ENCODE measurements at places on chromosomes 7 and 10. TPM values are rescaled to one million over a fixed set of nuclear protein-coding genes. Genes with fewer than 3 reads are reported as not detected.

OTUD1 gene
- 94.5 TPM for total RNA-seq

SLC13A1 gene
- total RNA-seq: not detected

NEURL1 gene
- total RNA-seq: 0.85 TPM

TMEM60 gene
- 1.2 TPM for total RNA-seq

PRR15 gene
- total RNA-seq: not detected

CCL24 gene
- not detected for total RNA-seq

EPHB6 gene
- total RNA-seq: 50.7 TPM

ERV3-1 gene
- total RNA-seq: 16.6 TPM

CHRM2 gene
- total RNA-seq: not detected

SOSTDC1 gene
- not detected for total RNA-seq

MTG1 gene
- 28.5 TPM for total RNA-seq

TSPAN33 gene
- total RNA-seq: 3.6 TPM

- H3K4me3 ChIP-seq: no peak overlapping the region
- no peaks in the 10 kb centered on the region for H3K36me3 ChIP-seq
- H3K27ac ChIP-seq: no peak overlapping the region
- no peak for DNase-seq
- H3K27me3 ChIP-seq: no peaks in the 10 kb centered on the region
Observed at GRCh38 chr10:131644289-131644688, 256.5 kb upstream of the PPP2R2D start.

- no peaks in the 10 kb centered on the region for H3K36me3 ChIP-seq
- DNase-seq: no peak
- H3K27ac ChIP-seq: no peak overlapping the region
- H3K27me3 ChIP-seq: no peaks in the 10 kb centered on the region
- no peak overlapping the region for H3K4me3 ChIP-seq
Observed at GRCh38 chr7:157762824-157763223, 426.0 kb downstream of the DNAJB6 start.

GRCh38 chr10:14089556-14090292 is 241.0 kb downstream of the FRMD4A start:
- H3K4me3 ChIP-seq: no peak overlapping the region
- no peaks in the 10 kb centered on the region for H3K4me1 ChIP-seq
- H3K27me3 ChIP-seq: no peaks in the 10 kb centered on the region
- H3K36me3 ChIP-seq: no peaks in the 10 kb centered on the region

DNA sequence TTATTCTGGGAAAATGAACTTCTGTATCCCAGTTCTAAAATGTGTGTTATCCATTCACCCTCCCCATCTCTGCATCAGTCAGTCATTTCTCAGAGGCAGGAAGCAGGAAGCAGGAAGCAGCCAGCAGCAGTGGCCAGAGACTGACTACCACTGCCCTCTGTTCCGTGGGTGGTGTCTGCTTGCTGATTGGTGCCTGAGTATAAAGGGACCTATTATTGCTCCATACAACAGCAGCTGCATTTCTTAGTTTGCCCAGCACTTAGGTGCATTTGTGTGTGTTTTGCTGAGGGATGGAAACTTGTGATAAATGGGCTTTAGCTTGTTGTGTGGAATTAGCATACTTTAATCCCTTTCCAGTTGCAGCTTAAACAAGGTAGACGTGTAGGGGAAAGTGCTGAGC is 582.2 kb downstream of the SORCS1 start:
- no peak overlapping the region for H3K4me3 ChIP-seq
- no peaks in the 10 kb centered on the region for H3K27me3 ChIP-seq
- no peaks in the 10 kb centered on the region for H3K4me1 ChIP-seq
- H3K27ac ChIP-seq: no peak overlapping the region

- H3K27ac ChIP-seq: no peak overlapping the region
- no peaks in the 10 kb centered on the region for H3K4me1 ChIP-seq
- H3K27me3 ChIP-seq: no peaks in the 10 kb centered on the region
- no peak overlapping the region for H3K4me3 ChIP-seq
Observed at GRCh38 chr10:15336211-15336610, 34.9 kb downstream of the FAM171A1 start.

DNA sequence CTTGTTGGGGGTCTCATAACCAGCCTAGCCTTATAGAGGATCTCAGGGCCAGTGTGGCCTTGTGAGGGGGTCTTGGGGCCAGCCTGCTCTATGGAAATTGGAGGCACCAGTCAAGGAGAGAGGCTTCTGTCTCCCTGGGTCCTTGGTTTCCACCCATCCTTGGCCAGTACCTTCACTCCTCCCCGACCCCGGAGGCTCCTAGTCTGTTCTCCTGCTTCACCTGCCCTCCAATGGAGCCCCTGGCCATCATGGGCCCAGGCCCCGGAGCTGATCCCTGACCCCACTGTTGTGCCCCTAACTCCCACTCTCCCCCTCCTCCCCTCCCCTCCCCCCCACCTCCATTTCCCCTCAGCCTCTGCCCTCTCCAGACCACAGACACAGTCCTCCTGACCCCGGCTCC is 29.7 kb downstream of the RASGEF1A start:
- peaks cover 2% of the 10 kb centered on the region for H3K4me1 ChIP-seq
- H3K4me3 ChIP-seq: no peak overlapping the region
- H3K27me3 ChIP-seq: no peaks in the 10 kb centered on the region
- no peak for DNase-seq

GRCh38 chr10:31034098-31034909 is 2.6 kb upstream of the ZNF438 start:
- H3K27me3 ChIP-seq: no peaks in the 10 kb centered on the region
- no peak overlapping the region for H3K4me3 ChIP-seq
- peaks cover 22% of the 10 kb centered on the region for H3K4me1 ChIP-seq
- H3K36me3 ChIP-seq: no peaks in the 10 kb centered on the region
- no peak overlapping the region for H3K27ac ChIP-seq
- no peak for DNase-seq

DNA sequence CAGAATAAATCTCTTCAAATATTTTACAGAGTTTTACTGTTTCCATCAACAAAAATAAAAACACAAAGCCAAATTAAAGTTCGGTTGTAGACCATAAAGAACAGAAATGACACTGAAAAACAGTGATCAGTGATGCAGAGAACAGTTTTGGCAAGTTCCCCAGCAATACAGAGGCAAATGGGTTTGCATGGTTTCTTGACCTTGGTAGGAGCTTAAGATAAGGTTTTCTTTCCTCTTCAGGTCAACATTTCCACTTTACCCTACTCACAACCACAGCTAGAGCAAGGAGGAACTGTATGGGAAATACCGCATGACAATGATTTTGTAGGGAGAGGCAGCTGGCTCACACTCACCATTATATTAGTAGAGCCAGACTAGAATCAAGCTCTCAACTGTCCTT is 199.5 kb downstream of the SH2D4B start:
- H3K4me1 ChIP-seq: no peaks in the 10 kb centered on the region
- no peak overlapping the region for H3K4me3 ChIP-seq
- H3K27me3 ChIP-seq: no peaks in the 10 kb centered on the region
- H3K36me3 ChIP-seq: no peaks in the 10 kb centered on the region
- DNase-seq: no peak
- no peak overlapping the region for H3K27ac ChIP-seq

DNA sequence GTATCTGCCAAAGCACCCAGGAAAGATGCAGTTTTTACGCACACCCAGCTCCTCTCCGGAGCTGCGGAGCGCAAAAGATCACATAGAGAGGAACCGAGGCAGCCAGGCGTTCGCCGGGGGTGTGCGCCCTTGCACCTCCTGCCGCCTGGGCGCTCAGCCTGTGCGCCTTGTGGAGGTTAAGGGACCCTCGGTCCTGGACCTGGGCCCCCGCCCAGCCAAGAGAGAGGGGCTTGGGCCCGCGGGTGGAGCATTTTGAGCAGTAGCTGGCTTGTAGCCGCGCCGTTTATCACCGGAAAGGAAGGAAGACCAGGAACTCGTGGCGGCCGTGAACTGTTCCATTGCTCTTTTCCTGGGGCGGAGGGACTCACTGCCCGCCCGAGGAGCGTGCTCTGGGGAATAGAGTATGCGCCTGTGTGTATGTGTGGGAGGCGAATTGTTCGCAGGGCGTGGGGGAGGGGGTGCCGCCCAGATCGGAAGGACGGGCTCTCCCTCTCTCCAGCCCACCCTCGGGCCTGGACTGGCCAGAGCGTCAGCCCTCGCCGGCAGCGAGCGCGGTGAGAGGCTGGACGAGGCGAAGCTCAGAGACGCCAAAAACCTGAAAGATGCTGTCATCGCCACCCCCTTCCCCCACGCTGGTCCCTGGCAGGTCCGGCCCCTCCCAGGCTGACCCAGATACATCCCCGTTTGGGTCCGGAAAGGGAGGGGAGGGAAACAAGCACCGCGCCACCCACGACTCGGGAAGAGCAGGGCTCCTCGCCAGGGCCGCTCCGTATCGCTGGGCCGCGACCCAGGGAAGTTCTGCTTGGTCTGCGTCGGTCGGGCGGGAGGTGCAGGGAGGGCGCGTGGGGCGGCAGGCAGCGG is 1.2 kb upstream of the WNT2 start:
- H3K27me3 ChIP-seq: peaks cover 64% of the 10 kb centered on the region
- DNase-seq: no peak
- no peak overlapping the region for H3K27ac ChIP-seq
- H3K4me3 ChIP-seq: no peak overlapping the region

- H3K36me3 ChIP-seq: no peaks in the 10 kb centered on the region
- H3K4me1 ChIP-seq: no peaks in the 10 kb centered on the region
- H3K27ac ChIP-seq: no peak overlapping the region
Observed at GRCh38 chr10:120755771-120756170, 95.4 kb upstream of the WDR11 start.

GRCh38 chr7:25669961-25670841 is 441.9 kb upstream of the NPVF start:
- no peaks in the 10 kb centered on the region for H3K36me3 ChIP-seq
- H3K27ac ChIP-seq: no peak overlapping the region
- H3K4me3 ChIP-seq: no peak overlapping the region
- no peaks in the 10 kb centered on the region for H3K27me3 ChIP-seq
- no peaks in the 10 kb centered on the region for H3K4me1 ChIP-seq

- no peak overlapping the region for H3K4me3 ChIP-seq
- H3K27ac ChIP-seq: no peak overlapping the region
- H3K27me3 ChIP-seq: no peaks in the 10 kb centered on the region
- H3K36me3 ChIP-seq: no peaks in the 10 kb centered on the region
- no peak for DNase-seq
Observed at GRCh38 chr10:86345859-86346798, 20.5 kb downstream of the GRID1 start.

DNA sequence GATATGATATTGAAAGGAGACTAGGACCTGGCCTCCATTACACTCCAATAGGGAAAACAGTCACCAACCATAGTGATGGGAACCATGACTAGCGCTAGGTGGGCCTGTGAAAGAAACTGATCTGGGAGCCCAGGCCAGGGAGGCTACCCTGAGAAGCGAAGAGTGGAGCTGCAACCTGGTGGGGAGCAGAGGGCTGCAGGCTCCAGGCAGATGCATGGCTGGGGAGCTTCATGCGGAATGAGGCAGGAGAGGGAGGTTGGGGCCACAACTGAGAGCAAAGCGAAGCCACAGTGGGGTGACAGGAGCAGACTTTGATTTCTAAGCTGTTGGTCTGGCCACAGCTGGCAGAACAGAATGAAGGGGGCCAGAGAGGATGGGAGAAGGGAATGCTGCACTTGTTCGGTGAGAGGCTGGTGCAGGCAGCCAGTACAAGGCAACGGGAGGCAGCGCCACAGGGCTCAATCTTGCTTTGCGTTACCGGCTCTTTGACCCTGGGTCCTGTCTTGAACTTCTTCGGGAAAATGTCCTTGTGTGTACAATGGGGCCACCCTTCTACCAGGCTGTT is 88.4 kb downstream of the TACC2 start:
- no peak overlapping the region for H3K27ac ChIP-seq
- no peak for DNase-seq
- no peaks in the 10 kb centered on the region for H3K27me3 ChIP-seq
- H3K4me3 ChIP-seq: no peak overlapping the region
- H3K4me1 ChIP-seq: no peaks in the 10 kb centered on the region

GRCh38 chr7:157077986-157078644 is 60.6 kb upstream of the UBE3C start:
- no peaks in the 10 kb centered on the region for H3K36me3 ChIP-seq
- H3K4me1 ChIP-seq: no peaks in the 10 kb centered on the region
- H3K27ac ChIP-seq: no peak overlapping the region
- peaks cover 46% of the 10 kb centered on the region for H3K27me3 ChIP-seq
- no peak overlapping the region for H3K4me3 ChIP-seq
- no peak for DNase-seq

DNA sequence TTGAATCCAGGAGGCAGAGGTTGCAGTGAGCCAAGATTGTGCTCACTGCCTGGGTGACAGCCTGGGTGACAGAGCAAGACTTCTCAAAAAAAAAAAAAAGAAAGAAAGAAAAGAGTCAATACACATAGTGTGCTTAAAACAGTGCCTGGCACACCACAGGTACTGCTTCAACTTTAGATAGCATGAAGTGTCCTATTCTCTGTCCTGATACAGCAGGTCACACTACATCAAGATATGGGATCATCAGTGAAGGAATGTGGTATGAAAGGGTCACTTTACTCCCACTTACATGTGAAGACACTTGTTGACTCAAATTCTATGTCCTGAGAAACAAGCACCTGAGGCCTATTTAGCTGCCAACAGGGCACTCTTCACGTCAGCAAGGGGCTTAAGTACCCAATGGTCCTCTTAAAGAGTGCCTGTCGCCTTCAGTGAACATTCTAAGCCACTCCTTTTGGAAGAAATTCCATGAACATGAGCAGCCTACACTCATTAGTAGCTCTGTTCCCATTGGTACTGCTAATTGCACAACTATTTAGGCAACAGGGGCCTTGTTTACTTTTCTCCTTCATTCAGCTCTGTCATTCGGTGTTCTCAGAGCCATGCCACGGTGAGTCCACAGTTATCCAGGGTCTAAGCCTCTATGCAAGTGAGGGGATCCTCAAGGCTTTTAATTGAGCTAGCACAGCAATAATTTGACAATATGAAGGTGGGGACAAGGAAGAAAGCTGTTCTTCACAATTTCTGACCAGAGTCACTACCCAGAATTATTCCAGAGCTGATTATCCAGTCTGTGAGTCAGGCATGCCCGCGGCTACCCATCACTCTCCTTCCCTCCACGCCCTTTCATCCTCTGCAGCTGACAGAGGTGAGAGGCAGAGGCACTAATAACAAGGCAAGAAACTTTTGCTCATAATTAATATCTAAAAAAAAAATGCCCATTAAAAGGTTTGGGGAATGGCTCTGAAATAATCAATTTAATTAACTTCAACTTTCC is 56.6 kb upstream of the PTN start:
- H3K4me1 ChIP-seq: no peaks in the 10 kb centered on the region
- H3K4me3 ChIP-seq: no peak overlapping the region
- H3K27me3 ChIP-seq: no peaks in the 10 kb centered on the region
- H3K36me3 ChIP-seq: no peaks in the 10 kb centered on the region

GRCh38 chr10:18880530-18880929 is 168.1 kb upstream of the MALRD1 start:
- H3K4me1 ChIP-seq: no peaks in the 10 kb centered on the region
- H3K36me3 ChIP-seq: no peaks in the 10 kb centered on the region
- no peak overlapping the region for H3K4me3 ChIP-seq
- H3K27ac ChIP-seq: no peak overlapping the region
- no peaks in the 10 kb centered on the region for H3K27me3 ChIP-seq
- no peak for DNase-seq

DNA sequence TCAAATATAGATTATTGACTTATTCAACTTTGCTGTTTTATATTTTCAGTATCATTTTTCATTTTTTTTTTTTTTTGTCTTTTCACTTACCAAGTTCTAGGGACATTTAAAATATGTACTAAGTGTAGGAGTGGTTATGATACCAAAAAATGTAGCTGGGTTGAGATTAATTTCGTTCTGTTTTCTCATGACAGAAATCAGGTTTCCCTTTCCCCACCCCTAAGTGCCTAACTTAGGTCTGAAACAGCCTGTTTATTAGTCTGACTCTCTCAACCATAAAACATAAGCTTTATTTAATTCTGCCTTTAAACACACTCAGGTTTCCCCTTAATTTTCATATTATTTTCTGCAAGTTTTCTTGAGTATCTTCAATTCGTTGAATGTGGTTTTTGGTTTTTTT is 22.1 kb downstream of the TMEM106B start:
- no peaks in the 10 kb centered on the region for H3K27me3 ChIP-seq
- H3K4me1 ChIP-seq: no peaks in the 10 kb centered on the region
- DNase-seq: no peak
- peaks cover 49% of the 10 kb centered on the region for H3K36me3 ChIP-seq

All from CD4-positive, alpha-beta T cell (primary cell).